ENCODE measurements at places on chromosomes 1 and 21.

GRCh38 chr21:46160907-46161632 is 5.7 kb upstream of the FTCD start:
- DNase-seq, result no peak

- no peak for DNase-seq
These were observed 2.1 kb downstream of the NIPAL3 start for GRCh38 chr1:24417681-24418080.

- no peak for DNase-seq
These were observed 157.2 kb downstream of the KAZN start for GRCh38 chr1:14755518-14756252.

DNA sequence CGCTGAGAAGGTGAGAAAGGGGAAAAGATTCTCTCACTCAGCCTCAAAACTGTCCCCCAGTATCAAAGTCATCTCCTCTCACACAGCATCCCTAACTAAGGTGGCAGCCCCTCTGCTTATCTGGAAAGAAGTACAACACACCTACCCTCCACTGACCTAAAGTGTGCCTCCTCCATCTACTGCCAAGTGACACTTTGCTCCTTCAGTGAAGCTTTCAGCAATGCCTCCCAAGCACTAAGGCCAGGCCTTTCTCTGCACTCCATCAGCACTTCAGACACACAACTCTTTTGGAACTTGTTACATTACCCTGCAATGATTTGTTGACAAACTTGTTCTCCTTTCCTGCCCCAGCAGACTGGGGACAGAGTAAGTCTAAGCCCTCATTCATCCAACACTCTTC is 1.4 kb downstream of the SH3BP5L start:
- DNase-seq, result no peak

DNA sequence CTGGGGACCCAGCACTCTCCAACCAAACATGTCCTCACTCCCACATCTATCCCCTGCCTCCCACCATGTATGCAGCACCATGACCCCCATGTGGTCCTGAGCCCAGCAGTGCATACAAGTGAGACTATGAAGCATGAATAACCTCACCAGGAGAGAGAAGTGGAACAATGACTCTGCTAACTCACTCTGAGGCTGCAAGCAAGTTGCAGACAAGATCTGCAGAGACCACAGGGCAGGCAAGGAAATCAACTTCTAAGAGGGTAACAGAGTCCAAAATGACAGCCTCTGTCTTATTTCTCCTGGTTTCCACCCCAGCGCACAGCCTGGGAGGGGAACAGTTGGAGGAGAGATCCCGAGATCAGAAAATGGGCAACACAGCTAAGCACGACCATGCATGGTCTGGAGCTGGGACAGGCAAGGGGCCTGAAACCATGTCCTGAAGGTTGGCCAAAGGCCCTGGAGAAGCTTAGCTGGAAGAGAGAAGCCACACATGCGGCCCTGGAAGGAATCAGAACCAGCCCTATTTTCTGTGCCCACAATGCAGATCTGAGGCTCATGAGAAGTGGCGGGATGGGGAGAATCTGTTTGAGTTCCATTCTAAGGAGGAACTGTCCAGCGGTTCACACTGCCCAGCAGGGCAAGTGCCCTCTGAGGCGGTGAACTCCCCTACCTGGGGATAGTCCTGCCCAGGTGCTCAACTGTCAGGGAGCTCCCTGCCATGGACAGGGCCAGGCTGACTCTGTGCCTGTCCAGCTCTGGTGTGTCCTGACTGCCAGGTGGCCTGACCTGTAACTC is 12.5 kb upstream of the REN start:
- DNase-seq, result no peak

DNA sequence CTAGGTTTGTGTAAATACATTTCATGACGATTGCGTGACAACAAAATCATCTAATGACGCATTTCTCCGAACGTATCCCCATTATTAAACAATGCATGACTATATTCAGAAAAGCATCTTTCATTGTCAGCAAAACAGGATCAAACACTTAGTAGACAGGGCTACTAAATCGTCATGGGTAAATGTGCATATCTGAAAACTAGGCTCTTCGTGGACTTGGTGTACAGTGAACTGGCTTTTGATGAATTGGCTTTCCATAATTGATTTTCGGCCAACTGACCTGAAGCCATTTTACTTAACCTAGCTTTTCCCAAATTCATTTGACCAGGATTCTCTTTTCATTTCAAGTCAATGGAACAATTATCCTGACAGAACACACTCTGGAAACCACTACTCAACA is 665.0 kb downstream of the SMYD3 start:
- DNase-seq, result no peak

DNA sequence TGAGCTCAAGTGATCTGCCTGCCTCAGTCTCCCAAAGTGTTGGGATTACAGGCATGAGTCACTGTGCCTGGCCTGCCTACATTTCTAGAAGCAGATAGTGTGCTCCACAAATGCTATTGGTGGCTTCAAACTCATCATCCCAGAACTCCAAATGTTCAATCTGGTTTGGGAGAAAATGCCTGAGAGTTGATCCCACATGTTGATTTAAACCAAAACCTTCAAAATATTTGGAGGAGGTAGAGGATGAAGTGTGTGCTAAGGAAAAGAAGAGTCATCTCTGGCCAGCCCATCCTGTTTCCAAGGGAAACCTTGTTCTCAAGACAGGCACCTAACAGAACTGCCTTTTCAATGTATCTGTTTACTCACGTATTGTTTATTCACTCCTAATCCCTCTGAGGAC is 55.4 kb upstream of the GRHL3 start:
- no peak for DNase-seq

DNA sequence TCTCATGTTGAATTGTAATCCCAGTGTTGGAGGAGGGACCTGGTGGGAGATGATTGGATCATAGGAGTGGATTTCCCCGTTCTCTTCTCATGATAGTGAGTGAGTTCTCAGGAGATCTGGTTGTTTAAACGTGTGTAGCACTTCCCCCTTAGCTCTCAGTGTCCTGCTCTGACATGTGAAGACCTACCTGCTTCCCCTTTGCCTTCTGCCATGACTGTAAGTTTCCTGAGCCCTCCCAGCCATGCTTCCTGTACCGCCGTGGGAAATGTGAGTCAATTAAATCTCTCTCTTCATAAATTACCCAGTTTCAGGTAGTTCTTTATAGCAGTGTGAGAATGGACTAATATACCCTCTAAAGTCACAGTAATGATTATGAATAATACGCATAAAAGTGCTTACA is 248.4 kb upstream of the LRRC7 start:
- no peak for DNase-seq

DNA sequence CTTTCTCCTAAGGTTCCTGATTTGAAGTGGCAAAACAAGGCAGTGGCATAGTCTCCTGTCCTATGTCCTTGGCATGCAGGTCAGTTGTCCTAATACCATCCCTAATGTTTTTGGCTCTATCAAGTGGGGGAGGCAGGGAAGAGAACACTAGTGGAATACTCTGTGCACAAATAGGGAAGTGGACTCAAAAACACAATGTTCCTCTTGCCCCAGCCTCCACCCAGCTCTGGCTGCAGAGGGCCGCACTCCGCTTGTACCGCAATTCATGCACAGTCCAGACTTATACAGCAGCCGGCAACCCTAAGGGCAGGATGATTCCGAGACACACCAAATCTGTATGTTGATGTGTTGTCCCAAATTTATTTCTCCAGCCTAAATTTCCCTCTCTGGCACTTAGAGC is 14.5 kb downstream of the PLEKHO1 start:
- no peak for DNase-seq

DNA sequence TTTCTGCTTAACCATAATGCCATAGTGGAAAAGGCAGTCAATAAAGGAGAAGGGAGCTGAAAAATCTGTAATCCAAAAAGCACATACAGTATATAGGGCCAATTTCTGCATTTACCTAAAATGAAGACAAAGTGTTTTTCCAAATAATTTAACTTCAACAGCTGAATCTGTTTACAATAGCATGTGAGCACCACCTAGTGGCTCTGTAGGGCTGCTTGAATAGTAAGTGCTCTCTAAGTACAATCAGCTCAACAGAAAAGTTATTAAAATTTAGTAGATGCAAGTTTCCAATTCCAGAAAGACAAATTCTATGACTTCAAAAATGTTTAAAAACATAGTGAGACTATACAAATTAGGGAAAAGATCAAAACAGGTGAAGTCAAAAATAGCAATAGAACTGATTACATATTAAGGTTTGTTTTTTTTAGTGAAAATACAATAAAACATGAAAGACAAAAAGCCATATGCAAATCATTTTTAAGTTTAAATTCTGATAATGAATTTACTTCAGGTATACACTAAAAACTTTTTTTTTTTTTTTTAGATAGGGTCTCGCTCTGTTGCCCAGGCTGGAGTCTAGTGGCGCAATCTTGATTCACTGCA is 220.0 kb downstream of the SETD4 start:
- peak; percentile 27 for DNase-seq

- no peak for DNase-seq
These were observed 15.8 kb downstream of the DISP3 start for GRCh38 chr1:11494771-11495170.

- DNase-seq, result no peak
These were observed 39.4 kb upstream of the MACF1 start for GRCh38 chr1:39165049-39165448.

GRCh38 chr1:27596261-27596660 is 7.7 kb downstream of the AHDC1 start:
- no peak for DNase-seq

DNA sequence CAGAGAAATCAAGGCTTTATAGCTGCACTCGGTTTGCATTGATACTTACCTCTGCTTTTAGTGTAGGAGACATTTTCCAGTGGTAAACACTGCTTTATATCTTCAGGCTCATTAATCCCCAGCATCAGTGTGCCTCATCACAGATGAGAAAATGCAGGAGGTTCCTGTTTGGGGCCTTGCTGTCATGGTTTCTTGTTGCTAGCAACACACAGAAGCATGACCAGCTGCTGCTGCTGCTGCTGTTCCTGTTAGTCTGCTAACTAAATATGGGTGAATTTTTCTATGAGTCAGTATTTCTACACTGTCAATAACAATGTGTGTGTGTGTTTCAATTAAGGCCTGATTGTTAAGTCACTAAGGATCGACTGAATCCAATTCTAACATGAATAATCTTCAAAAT is 85.8 kb upstream of the RGS1 start:
- DNase-seq, result no peak

- peak; percentile 56 for DNase-seq
These were observed at the start of gene DHRS3 for GRCh38 chr1:12617901-12618660. DHRS3 (minus strand) TSS chr1:12618210; CDS start chr1:12617348, 862 bp downstream.

DNA sequence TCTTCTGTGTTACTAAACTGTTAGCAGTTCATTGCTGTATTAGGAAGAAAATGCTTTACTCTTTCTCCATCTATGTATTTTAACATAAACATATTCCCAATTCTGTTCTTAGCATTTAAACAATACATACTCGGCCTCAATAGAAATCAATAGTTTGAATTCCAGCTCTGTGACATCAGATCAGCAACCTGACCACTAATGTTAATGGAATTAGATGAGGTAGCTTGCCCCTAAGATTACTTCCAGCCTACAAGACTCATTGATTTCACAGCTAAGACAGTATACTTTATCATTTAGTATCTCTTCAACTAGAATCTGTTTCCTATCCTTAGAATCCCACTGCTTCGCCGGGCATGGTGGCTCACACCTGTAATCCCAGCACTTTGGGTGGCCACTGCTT is 38.9 kb downstream of the EPRS1 start:
- DNase-seq, result no peak

DNA sequence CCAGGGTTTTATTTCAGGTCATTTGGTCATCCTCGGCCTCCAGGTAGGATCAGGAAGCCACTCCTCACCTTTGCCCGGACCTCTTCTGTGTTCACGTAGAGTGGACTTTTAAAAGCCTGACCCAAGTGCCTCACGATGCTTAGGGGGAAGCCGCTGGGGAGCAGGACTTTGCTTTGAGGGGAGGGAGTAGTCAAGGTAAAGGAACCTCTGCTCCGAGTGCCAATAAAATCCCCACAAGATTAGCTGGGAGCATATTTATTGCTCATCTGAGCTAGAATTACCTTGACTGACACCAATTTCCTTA is 603 bp upstream of the DHRS3 start:
- no peak for DNase-seq

DNA sequence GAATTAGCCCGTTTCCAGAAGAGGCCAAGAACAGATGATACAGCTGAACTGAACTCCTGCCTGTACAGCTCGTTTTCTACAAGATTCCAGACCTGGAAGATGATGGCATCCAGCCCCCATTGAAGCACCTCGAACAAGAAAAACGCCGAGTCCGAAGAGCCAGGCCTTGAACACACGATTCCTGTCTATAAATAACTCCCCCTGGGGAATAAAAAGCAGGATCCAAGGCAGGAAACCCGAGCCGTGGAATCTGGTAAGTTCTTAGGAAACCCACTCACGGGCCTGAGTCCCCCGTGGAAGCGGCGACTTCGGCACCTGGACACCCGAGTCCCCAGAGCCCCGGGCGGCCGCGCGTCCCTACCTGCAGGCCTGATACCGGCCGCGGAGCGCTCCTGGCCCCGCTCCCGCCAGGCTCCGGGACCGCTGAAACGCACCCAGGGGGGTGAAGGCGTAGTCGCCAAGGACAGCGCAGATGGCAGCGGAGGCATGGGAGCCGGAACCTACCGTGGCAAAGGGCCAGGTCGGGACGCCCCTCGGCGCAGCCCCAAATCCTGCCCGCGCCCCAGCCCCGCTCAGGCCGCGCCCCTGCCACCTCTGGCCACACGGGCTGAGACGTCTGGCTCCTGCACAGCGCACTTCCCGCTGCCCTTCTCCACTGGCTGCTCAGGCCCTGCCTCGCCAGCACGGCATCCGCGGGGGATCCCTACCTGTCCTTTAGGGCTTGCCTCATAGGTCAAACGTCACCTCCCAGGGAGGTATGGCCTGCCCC is 14.0 kb upstream of the HLCS start:
- DNase-seq, result no peak

DNA sequence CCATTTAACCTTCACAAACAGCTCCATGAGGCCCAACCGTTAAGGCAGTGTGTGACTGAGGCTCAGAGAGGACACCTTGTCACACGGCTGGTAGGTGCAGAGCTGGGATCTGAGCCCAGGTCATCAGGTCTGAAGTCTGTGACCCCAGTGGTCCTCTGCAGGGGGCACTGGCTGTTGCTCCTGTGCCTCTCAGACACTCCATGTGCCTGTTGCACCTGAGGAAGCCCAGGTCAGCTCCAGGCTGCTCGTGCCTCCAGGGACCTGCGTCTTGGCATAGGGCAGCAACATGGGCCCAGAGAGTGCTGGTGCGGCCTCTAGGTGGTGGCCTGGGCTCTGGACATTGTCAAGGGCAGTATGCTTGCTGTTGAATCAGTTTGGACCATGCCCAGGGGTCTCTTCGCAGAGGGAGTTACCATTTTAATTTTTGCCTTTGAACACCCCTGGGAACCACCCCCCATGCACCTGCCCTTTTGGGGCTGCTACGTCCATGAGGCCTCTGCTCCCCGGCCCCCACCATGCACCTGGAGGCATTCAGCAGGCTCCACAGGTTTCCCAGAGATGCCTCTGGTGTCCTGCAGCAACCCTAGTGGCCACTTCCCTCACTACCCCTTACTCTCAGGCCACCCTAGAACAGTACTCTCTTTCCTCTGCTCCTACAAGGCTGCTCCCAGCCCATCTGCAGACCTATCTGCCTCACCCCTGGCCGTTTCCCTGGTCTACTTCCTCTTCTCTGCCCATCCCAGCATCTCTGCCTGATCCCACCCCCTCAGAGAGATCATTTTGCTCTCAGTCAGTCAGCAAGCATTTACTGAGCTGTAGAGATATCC is 25.2 kb upstream of the EPS8L3 start:
- no peak for DNase-seq

GRCh38 chr1:21182181-21182731 is 5.6 kb upstream of the EIF4G3 start:
- DNase-seq, result no peak

All from amygdala (tissue), 56 donors.